ENCODE measurements at places on chromosomes 12 and 14. TPM values are rescaled to one million over a fixed set of nuclear protein-coding genes. Genes with fewer than 3 reads are reported as not detected.

RIN3 gene
- 33.0 TPM for total RNA-seq

CMTM5 gene
- total RNA-seq = not detected

TRPV4 gene
- total RNA-seq = not detected

C14orf132 gene
- total RNA-seq = 0.39 TPM

TAS2R46 gene
- total RNA-seq = 1.6 TPM

NOVA1 gene
- total RNA-seq = 0.39 TPM

CLEC6A gene
- not detected for total RNA-seq

FIGNL2 gene
- 0.15 TPM for total RNA-seq

SLC24A4 gene
- total RNA-seq = 0.07 TPM

ATXN7L3B gene
- 23.7 TPM for total RNA-seq

KLHDC1 gene
- total RNA-seq = 2.0 TPM

RIMBP2 gene
- not detected for total RNA-seq

BBOF1 gene
- total RNA-seq = 1.1 TPM

MGAT4C gene
- not detected for total RNA-seq

RBP5 gene
- total RNA-seq = not detected

ZBTB39 gene
- 10.0 TPM for total RNA-seq

ITGB7 gene
- 751 TPM for total RNA-seq

RNASE11 gene
- total RNA-seq = not detected

CAPS2 gene
- 2.8 TPM for total RNA-seq

TAS2R8 gene
- total RNA-seq = not detected

TECPR2 gene
- total RNA-seq = 13.3 TPM

GSC gene
- not detected for total RNA-seq

DGLUCY gene
- 93.0 TPM for total RNA-seq

CLEC1A gene
- not detected for total RNA-seq

AQP5 gene
- total RNA-seq = not detected

POTEM gene
- total RNA-seq = not detected

PAPLN gene
- 0.71 TPM for total RNA-seq

RNASE4 gene
- 1.0 TPM for total RNA-seq

KLRF2 gene
- total RNA-seq = not detected

PRB2 gene
- not detected for total RNA-seq

NOS1 gene
- total RNA-seq = not detected

NGB gene
- total RNA-seq = not detected

CD4 gene
- 279 TPM for total RNA-seq

MMP17 gene
- 0.64 TPM for total RNA-seq

GALNT16 gene
- total RNA-seq = 0.02 TPM

DNAL1 gene
- 6.6 TPM for total RNA-seq

MFAP5 gene
- not detected for total RNA-seq

APOF gene
- total RNA-seq = not detected

INHBC gene
- not detected for total RNA-seq

SLC10A1 gene
- not detected for total RNA-seq

GPRC5D gene
- not detected for total RNA-seq

BMAL2 gene
- total RNA-seq = 58.0 TPM

GPRC5A gene
- not detected for total RNA-seq

NRL gene
- 2.4 TPM for total RNA-seq

B4GALNT1 gene
- 4.5 TPM for total RNA-seq

CLEC4A gene
- total RNA-seq = 0.39 TPM

NXPH4 gene
- 0.37 TPM for total RNA-seq

DPPA3 gene
- total RNA-seq = not detected

PLEKHH1 gene
- 1.1 TPM for total RNA-seq

RBMS2 gene
- total RNA-seq = 5.3 TPM

PTPRO gene
- total RNA-seq = 8.3 TPM
